ENCODE measurements at places on chromosomes 11 and 22.

- peak; percentile 17 for DNase-seq
These were observed 430 bp downstream of the CDC42EP1 start for GRCh38 chr22:37560608-37561211.

DNA sequence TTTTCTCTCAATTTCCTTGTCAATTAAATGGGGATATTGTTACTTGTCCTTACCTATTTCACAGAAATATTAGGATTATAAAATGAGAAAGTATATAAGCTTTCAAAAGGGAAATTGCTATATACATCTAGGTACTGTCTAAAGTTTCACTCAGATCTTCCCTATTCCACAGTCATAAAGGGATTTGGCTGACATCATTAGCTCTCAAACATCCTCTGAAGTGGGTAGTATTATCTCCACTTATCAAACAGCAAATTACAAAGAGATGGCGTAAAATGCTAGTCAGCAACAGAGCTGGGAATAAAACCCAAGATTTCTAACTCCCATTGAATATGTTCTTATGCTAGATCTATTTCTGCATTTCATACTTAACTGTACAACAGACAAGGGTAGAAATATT lies 50.9 kb downstream of the SLC25A17 start:
- no peak for DNase-seq

- no peak for DNase-seq
These were observed 17.6 kb upstream of the PRSS23 start for GRCh38 chr11:86782742-86783141.

GRCh38 chr22:27752771-27753170 lies 48.8 kb downstream of the MN1 start:
- no peak for DNase-seq

DNA sequence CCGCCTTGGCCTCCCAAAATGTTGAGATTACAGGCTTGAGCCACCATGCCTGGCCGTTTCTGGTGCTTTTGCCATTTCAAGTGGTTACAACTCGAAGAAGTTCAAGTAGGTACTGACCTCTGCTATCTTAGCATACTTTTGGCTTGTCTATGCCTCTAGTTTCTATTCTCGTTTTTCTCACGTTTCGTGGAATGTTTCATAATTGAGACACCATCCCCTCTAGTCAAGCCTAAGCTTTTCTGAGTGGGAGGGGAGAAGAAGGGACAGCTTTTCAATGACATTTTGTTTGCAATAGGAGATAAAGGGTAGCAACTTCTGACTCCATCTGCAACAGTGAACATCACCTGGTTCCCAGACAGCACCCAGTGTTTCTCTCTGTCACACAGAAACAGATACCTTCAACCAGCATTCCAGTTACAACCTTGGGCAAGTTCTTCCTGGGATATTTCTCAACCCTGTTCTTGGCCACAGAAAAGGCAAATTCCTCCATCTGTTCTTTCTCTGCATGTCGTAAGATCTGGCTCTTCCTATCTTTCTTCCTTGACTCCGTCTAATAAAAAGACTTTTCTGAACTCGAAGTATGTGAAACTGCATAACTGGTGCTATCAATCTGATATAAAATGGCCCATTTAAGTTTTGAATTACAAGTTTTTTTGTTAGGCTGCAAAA lies 25.5 kb downstream of the DDI1 start:
- peak; percentile 70 for DNase-seq

DNA sequence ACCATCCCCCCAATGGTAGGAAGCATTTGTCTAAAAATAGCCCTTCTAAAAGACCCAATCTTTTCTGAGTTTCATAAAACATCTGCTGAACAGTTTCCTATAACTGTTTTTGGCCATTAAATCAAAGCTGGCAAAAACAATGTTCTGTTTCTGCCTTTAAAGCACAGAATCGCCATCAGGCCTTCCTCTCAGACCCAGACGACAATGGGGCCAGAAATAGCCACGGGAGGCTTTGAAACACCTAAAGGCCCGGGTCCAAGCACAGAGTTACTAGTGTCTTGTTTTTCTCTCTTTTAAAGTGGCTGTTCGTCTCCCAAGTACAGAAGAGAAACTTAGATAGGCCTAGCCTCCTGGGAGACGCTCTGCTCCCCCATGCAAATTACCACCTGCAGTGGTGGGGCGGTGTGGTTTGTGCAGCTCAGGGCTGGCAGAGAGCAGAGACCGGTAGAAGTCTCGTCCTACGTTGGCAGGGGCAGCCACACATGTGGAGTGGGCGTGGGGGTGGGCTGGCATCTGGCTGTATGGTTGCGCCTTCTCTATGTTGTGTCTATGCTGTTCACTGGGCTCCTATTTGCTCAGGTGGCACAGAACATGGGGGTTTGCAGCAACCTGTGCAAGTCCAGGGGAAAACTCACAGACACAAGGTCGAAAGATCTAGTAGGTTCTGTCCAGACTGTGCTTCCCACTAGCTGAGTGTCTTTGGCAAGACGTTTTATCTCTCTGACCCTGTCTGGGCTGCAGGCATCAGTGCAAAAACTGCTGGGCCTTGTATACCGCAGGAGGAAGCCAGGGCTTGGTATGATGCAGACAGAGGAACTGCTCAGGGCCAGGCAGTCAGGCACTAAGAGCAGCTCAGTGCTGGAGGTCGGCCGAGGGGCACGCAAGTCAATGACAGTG lies 23.6 kb upstream of the ETS1 start:
- no peak for DNase-seq

- no peak for DNase-seq
These were observed 2.7 kb upstream of the LDHAL6A start for GRCh38 chr11:18452927-18453326.

GRCh38 chr11:118059246-118059940 lies 17.5 kb upstream of the TMPRSS4 start:
- DNase-seq: no peak

Measured in inflammatory macrophage (primary cell).